ENCODE measurements at places on chromosomes 13 and 19. TPM values are rescaled to one million over a fixed set of nuclear protein-coding genes. Genes with fewer than 3 reads are reported as not detected.

GRCh38 chr13:110265341-110265681 is 41.6 kb downstream of the COL4A1 start:
- DNase-seq = no peak

DNA sequence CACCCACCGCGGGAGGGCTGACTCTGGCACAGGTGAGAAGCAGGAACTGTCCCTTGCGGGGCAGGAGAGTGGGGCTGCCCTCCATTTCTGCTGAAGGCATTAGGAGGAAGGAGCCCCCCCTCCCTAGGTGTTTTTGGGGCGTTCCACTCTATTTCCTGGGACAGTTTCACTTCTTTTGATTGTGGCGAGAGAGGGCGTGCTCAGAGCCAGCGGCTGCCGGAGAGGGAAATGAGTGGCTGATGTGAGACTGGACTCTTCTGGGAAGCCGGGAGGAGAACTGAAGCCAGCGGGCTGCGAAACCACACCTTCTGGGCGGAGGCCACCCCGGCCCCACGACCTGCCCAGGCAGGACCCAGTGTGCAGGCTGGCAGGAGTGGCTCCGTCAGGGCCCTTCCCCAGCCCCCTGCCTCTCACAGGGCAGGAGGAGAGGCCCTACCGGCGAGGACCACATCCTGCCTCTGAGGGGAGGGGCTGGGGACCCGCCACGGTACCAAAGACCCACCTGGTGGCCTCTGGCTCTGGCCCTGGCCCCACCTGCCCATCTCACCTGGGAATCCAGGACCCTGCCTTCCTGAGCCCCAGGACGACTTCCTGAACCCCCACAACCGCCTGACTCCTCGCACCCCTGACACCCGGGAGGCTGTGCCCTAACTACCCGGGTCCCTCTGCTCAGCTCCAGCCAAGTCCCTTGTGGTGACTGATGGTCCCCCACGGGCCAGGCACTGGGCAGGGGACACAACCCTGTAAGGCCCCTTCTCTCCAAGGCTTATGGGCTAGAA is 25.9 kb downstream of the MPND start:
- no peak for DNase-seq

DNA sequence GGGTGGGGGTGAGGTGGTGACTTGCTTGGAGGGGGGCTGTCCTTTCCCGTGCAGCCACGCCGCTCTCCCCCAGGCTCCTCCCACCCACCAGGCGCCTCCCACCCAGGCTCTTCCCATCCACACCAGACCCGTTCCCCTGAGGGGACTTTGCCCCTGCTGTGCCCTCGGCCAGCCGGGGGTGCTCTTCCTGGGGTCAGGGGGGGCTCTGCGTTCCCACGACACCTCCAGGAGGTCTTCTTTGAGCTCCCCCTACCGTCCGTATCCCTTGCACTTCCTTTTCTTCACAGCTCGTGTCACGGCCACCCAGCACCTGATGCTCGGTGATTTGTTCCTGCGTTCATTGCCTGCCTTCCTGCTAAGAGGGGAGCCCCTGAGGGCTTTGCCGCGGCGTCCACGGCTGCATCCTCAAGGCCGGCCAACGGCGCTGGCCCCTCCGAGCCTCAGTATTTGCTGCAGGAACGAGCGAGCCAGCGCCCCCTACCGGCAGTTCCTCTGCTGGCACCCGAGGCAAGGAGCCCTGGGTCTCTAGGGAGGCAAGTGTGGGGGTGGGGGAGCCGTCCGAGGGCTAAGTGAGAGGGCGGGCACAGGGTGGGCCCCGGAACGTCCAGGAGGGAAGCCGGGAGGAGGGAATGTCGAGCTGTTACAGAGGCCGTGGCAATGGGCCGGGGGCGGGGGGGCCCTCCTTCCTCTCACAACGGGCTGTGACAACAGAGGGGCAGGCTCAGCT is 11.8 kb downstream of the LRRC4B start:
- DNase-seq = peak; percentile 76

Gene CCDC97
- total RNA-seq = 15.4 TPM

Measured in heart right ventricle (tissue), 16 donors.